Endothelial cell of umbilical vein (primary cell): ENCODE measurements at places on chromosomes 2 and 18. TPM values are rescaled to one million over a fixed set of nuclear protein-coding genes. Genes with fewer than 3 reads are reported as not detected.

GPR35 gene
- 0.18 TPM in 2 replicates for polyA plus RNA-seq

SPATA3 gene
- not detected in 2 replicates for polyA plus RNA-seq

GYPC gene
- polyA plus RNA-seq, result 3.5 and 4.3 TPM in 2 replicates

CCDC150 gene
- 1.1 and 1.7 TPM in 2 replicates for polyA plus RNA-seq

NOSTRIN gene
- polyA plus RNA-seq, result 0.03 TPM in 1 of 2 replicates, not detected in the other

ABCG8 gene
- not detected in 2 replicates for polyA plus RNA-seq

- no peaks in the 10 kb centered on the region for H3K36me3 ChIP-seq
- H3K27ac ChIP-seq, result no peak overlapping the region
- no peaks in the 10 kb centered on the region for H3K4me1 ChIP-seq
- no peaks in the 10 kb centered on the region for H3K27me3 ChIP-seq
Observed at GRCh38 chr18:2417861-2418610, 153.3 kb downstream of the METTL4 start.

DNA sequence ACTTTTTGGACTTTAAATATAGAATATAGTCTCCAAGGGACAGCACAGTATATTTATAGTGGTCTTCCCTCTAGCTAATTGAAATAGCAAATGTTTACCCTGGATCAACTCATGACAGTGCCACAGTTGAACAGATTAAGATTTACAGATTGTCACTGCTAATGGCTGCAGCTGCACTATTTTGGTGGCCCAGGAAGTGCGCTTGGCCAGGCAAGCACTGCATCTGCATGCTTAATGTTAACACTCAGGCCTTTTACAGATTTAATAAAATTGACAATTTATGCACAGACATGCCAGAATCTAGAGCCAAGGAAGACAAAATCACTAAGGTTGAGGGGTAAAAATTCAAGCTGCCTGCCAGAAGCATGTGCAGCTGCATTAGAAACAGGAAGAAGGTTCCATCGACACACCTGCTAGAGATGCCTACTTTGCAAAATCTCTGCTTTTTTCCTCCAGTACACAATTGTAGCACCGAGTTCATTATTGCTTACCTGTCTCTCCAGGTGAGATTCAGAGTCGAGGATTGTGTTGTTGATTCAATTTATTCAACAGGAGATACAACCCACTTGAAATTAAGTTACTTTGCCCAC lies 1042.3 kb upstream of the NRXN1 start:
- H3K36me3 ChIP-seq, result no peaks in the 10 kb centered on the region
- H3K27ac ChIP-seq, result no peak overlapping the region
- H3K4me3 ChIP-seq, result no peak overlapping the region

DNA sequence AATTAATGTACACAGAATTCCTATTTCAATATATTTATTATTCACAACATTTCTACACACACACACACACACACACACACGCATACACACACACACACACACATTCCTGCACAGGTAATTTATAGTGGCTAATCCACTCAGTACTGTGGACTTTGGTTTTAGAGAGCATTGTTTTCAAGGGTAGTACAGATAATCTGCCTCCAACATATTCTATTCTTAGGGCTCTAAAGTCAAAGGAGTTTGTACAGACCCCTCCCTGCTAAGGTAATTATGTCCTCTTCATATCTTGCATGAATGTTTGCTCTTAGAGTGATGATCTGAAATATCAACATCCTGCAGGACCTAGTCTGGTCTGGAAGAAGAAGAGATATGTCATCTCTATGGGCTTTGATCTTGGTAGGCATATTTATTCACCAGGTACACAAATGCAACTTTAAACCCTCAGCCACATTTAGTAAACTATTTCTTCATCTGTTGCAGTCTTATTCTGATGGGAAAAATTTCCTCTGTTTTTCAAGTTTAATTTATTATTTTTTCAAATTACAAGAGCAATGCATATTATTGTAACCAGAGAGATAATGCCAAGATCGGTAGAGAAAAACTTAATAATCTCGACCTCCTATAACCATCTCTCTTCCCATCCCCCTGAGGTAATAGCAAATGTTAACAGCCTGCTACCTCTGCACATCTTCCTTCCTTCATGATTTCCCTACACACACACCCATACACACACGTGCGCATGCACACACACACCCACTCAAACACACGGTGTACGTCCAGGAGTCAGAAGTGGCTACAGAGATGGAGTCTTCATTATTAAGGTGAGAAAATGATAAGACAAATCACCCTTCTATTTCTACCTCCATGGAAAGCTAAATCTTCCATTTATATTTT lies 18.3 kb upstream of the POLE4 start:
- H3K36me3 ChIP-seq, result no peaks in the 10 kb centered on the region
- DNase-seq, result no peak
- no peak overlapping the region for H3K27ac ChIP-seq
- H3K4me3 ChIP-seq, result no peak overlapping the region
- H3K4me1 ChIP-seq, result no peaks in the 10 kb centered on the region

DNA sequence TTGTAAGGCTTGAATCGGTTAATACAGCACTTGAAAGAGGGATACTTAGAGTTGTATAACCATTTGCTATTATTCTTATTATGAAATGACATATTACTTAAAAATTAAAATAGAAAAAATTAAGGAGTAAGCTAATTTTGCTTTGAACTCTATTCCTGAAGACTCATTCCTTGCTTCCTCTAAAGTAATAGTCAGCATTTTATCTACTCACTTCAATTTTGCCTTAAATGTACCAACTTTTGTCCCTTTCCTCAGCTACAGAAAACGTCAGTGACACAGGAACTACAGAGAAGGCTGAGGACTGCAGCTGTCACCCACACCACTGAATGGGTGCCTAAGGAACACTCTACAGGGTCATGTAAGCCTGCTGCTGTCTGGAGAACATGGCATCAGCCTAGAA lies 80.7 kb upstream of the OSR1 start:
- H3K4me3 ChIP-seq, result no peak overlapping the region
- H3K27ac ChIP-seq, result no peak overlapping the region
- H3K27me3 ChIP-seq, result no peaks in the 10 kb centered on the region
- DNase-seq, result no peak

GRCh38 chr2:38528008-38528442 lies 74.7 kb downstream of the HNRNPLL start:
- H3K36me3 ChIP-seq, result no peaks in the 10 kb centered on the region
- peak overlapping the region; percentile 65 for H3K4me3 ChIP-seq
- peaks cover 5% of the 10 kb centered on the region for H3K27me3 ChIP-seq
- no peaks in the 10 kb centered on the region for H3K4me1 ChIP-seq
- H3K27ac ChIP-seq, result no peak overlapping the region

DNA sequence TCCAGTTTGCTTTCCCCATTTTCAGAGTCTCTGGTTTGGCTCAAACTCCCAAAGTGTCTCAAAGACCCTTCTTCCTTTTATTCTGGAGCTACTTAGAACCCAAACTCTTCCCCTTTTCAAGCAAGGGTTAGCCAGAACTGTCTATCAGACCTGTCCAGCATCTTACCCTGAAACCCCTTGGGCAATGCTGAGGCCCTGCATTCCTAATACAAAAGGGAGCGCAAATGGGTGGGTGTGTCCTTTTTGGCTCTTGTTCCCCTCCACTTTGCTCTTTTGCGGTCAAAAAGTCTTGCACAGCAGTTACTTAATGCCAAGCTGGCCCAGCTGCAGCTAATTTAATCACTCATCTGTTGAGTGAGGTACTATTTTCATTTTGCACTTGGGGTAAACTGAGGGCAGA lies 231.2 kb upstream of the FOSL2 start:
- DNase-seq, result no peak
- H3K27ac ChIP-seq, result no peak overlapping the region
- no peaks in the 10 kb centered on the region for H3K4me1 ChIP-seq
- H3K27me3 ChIP-seq, result no peaks in the 10 kb centered on the region
- H3K4me3 ChIP-seq, result no peak overlapping the region
- no peaks in the 10 kb centered on the region for H3K36me3 ChIP-seq

GRCh38 chr2:223079925-223080324 lies 27.9 kb downstream of the KCNE4 start:
- no peaks in the 10 kb centered on the region for H3K4me1 ChIP-seq
- H3K36me3 ChIP-seq, result no peaks in the 10 kb centered on the region
- no peaks in the 10 kb centered on the region for H3K27me3 ChIP-seq

GRCh38 chr2:190791347-190791975 lies 89.2 kb upstream of the GLS start:
- no peak overlapping the region for H3K4me3 ChIP-seq
- DNase-seq, result peak; percentile 93
- H3K4me1 ChIP-seq, result peaks cover 45% of the 10 kb centered on the region
- H3K36me3 ChIP-seq, result no peaks in the 10 kb centered on the region
- H3K27ac ChIP-seq, result peak overlapping the region; percentile 92

- H3K27ac ChIP-seq, result no peak overlapping the region
- H3K4me1 ChIP-seq, result no peaks in the 10 kb centered on the region
- no peak overlapping the region for H3K4me3 ChIP-seq
- no peaks in the 10 kb centered on the region for H3K27me3 ChIP-seq
- no peaks in the 10 kb centered on the region for H3K36me3 ChIP-seq
Observed at GRCh38 chr2:174280596-174280995, 32.3 kb upstream of the OLA1 start.

- H3K4me1 ChIP-seq, result no peaks in the 10 kb centered on the region
- no peak overlapping the region for H3K27ac ChIP-seq
- H3K27me3 ChIP-seq, result no peaks in the 10 kb centered on the region
- H3K4me3 ChIP-seq, result no peak overlapping the region
Observed at GRCh38 chr2:231152800-231153557, 28.1 kb upstream of the HTR2B start.

DNA sequence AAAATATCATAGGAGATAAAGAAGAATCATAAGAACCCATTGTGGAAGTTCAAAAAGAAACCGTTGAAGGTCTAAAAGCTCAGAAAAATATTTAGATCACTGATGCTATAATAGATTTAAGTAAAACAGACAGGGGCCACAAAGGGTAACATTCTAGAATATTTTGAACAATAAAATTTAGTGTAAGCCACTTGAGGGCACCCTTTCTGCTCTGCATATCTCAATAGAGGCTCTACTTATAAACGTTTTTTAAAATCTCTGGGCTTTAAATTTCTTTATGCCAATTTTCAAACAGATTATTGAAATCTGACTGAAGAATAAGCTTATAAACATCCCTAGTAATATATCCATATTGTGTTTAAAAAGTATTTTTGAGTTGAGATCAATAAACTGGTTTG lies 57.6 kb upstream of the IL1RL1 start:
- H3K4me1 ChIP-seq, result peaks cover 19% of the 10 kb centered on the region
- H3K4me3 ChIP-seq, result no peak overlapping the region
- no peaks in the 10 kb centered on the region for H3K36me3 ChIP-seq
- no peak overlapping the region for H3K27ac ChIP-seq
- no peaks in the 10 kb centered on the region for H3K27me3 ChIP-seq

GRCh38 chr2:86302320-86302719 lies 35.1 kb downstream of the REEP1 start:
- DNase-seq, result no peak
- no peak overlapping the region for H3K27ac ChIP-seq

DNA sequence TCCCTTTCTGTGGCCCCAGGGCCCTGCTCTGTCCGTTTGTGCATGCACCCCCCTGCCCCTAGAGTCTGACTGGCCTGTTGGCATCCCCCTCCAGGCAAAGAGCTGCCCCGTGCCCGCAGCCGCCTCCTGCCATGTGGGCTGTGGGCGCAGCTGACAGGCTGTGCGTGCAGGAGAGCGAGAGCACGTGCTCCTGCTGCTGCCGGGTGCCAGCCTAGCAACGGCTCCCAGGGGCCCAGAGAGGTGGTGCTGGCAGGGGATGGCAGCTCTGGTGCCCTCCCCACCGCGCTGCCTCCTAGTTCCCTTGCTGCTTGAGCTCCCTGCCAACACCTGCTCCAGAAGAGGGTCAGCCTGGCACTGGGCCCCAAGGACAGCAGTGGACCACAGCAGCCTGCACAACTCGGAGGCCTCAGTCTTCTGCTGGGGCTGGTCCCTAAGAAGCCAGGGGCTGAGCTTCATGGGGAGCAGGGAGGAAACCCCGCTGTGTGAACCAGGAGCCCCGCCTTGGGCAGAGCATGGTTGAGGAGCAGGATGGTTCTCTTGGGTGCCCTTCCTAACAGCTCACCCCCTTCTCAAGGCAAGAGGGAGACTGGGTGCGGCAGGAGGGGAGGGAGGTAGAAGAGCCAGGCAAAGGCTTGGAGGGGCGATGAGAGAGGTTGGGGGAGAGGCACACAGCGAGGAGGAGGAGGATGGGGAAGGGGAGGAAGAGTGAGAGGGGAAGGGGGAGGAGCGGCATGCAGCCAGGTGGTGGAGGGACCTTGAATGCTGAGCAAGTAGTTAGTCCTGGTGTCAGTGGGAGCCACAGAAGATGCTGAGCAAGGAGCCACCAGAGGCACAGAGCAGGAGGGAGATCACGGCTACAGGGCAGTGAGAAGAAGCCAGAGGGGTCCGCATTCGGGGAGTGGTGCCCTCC lies 23.8 kb upstream of the PTMA start:
- no peak for DNase-seq
- H3K4me3 ChIP-seq, result no peak overlapping the region
- H3K27ac ChIP-seq, result no peak overlapping the region
- peaks cover 4% of the 10 kb centered on the region for H3K4me1 ChIP-seq
- no peaks in the 10 kb centered on the region for H3K36me3 ChIP-seq

DNA sequence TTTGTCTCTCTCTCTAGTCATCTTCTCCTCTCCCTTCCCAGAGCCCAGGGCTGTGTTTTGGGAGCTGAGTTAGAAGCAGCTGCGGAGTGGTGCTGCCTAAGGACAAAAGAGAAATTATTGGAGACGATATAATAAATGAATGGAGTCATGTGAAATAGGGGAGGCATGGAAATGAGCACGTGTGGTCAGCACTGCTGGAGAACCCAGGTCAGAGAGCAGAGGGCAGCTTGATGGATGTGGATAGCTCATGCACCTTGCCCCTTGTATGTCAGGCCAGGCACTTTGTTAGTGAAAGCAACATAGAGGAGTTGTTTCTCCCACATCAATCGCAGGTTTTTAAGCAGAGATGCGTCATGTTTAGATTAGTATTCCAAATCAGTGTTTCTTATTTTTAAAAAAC lies 15.7 kb downstream of the TTR start:
- H3K27me3 ChIP-seq, result peaks cover 7% of the 10 kb centered on the region
- H3K4me1 ChIP-seq, result no peaks in the 10 kb centered on the region
- H3K27ac ChIP-seq, result no peak overlapping the region
- no peaks in the 10 kb centered on the region for H3K36me3 ChIP-seq
- no peak for DNase-seq

- no peak for DNase-seq
- no peaks in the 10 kb centered on the region for H3K36me3 ChIP-seq
- H3K4me3 ChIP-seq, result no peak overlapping the region
- H3K4me1 ChIP-seq, result no peaks in the 10 kb centered on the region
- H3K27ac ChIP-seq, result no peak overlapping the region
Observed at GRCh38 chr2:165432234-165432966, 37.1 kb upstream of the CSRNP3 start.

DNA sequence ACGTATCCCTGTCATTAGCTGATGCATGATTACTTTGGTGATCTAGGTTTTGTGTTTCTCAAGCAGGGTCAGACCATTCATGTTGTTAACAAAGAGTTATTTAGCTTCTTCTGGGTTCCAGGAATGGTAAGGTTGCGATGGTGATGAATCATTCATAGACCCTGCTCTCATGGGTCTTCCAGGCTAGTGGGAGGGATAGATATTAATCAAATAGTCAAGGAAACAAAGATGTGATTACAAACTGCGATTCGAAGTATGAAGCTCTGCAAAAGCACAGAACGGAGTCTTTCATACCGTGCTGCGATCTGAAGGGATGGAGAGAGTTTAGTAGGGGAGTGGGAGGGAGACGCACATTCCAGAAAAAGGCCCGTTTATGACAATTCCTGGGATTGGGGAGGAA lies 42.1 kb downstream of the CAVIN2 start:
- H3K4me3 ChIP-seq, result no peak overlapping the region
- no peak overlapping the region for H3K27ac ChIP-seq
- no peaks in the 10 kb centered on the region for H3K36me3 ChIP-seq
- DNase-seq, result no peak
- H3K4me1 ChIP-seq, result no peaks in the 10 kb centered on the region

- no peak for DNase-seq
- no peaks in the 10 kb centered on the region for H3K27me3 ChIP-seq
- no peak overlapping the region for H3K4me3 ChIP-seq
Observed at GRCh38 chr2:173961346-173961705, 3.8 kb downstream of the SP3 start.
